ENCODE measurements at places on chromosomes 11 and 22.

DNA sequence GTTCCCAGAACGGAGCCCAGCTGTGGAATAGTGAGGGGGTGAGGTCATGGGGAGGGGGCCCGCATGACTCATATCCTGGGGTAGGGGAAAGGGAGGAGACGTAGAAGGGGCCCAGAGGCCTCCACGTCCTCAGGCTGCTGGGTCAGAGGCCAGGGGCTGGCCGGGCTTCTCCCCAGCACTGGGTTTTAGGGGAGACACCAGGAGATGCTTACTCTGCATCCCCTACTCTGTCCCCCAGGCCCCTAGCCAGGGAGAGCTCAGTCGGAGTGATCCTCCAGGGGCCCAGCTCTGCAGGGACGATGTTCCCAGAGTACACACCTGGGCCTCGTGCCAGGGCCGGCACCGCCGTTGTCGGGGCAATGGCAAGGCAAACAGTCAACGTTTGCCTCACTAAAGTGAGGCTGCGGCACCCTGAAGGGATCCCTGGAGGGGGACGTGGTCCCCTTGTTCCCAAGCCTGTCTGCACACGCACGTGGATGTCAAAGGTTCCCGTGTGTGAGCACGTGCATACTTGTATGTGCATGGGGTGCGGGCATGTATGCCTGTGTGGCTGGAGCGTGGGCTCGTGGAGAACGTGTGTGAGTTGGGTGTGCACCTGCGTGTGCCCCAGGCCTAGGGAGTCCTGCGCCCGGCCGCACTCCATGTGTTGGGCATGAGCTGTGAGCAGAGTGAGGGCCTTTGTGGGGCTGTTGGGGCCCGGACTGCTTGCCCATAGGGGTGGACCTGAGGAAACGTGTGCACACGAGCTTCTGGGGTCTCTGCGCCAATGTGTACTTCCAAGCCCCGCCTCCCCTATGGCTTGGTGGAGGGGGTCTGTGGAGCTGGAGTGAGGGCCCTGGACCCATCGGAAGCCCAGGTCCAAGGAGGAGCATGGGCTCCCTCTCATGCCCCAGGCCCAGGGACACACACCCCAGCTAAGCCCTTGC is 14.2 kb downstream of the PRR33 start:
- DNase-seq, result no peak

DNA sequence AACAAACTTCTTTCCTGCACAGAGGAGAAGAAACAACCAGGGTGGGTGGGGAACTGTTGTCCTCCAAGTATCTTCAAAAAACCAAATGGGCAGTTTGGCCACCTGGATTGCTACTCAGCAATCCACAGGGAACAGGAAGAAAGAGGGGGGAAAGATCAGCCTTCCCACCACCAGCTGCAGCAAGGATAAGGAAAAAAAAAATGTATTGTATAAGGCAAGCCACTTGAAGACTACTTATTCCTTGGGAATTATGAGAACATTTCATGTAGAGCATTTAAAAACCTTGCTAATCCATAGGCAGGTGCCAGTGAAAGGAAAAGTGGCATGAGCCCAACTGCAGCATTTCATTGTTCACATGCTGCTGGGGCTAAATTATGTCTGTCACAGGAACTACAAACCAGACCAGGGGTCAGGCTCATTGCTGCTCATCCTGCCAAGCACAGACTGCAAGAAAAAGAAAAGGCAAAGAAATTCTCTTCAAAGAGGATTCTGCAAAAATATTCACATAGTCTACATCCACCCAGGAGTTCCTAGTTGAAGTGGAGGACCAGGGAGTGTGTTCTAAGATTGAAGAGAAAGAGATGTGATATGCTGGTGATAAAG is 2.2 kb downstream of the RAB30 start:
- DNase-seq, result no peak

DNA sequence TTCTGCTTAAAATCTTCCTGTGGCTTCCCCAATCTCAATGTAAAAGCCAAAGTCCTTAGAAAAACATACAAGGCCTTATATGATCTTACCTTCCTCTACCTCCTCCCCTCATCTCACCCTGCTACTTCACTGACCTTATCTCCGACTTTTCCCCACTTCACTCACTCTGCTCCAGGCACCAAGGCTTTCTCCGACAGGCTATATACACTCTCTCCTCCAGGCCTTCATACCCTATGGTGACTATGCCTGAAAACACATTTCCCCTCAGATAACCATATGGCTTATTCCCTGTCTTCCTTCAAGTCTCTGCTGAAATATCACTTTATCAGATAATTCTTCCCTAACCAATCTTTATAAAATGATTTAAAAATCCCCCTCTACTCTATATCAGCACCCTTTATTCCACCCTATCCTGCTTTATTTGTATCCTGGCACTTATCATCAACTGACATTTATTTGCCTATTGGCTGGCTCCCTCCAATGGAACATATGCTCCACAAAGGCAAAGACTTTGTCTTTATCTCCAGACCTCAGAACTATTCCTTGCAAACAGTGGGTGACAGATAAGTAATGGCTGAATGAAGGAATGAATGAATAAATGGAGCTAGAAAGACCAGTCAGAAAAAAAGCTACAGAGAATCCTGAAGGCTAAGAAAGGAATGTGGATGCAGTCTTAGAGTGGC is 52.7 kb downstream of the PAK1 start:
- no peak for DNase-seq

DNA sequence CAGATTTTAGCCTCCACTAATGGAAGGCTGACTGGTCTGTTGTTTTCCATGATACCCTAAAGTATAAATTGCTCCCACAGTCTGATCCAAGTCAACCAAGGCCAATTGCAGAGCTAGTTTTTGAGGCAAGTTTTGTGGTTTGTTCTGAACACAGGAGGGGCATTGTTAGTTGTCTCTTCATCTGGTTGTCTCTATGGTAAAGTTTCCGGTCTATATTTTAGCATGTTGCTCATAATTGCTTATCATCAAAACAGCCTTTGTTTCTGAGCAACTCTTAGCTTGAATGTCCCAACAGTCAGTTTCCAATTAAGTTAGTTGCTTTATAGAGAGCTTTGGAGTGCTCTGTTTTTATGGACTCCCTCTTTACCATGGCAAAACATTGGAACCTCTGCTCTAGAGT is 217.6 kb upstream of the CARD18 start:
- DNase-seq, result no peak

- DNase-seq, result no peak
Observed at GRCh38 chr22:16955081-16955480, 52.9 kb downstream of the GAB4 start.

GRCh38 chr22:36386351-36386899 is 1.3 kb downstream of the MYH9 start:
- DNase-seq, result no peak

GRCh38 chr11:125916683-125917347 is 12.5 kb downstream of the DDX25 start:
- no peak for DNase-seq

DNA sequence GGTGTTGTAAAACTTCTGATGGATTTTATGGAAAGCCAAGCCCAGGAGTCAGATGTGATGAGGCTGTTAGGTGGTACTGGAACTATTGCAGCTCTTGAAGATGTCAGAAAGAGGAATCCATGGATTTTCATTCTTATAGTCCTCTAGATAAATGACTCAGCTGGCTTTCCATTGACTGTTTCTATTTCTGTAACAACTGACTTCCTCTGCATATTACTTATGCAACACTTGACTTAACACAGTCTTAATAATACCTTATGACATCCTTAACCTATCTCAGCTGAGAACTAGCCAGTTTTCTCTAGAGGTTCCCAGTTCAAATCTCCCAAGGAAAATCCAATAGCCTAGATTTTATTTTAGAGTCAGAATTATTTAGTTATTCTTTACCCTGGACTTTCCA is 263.8 kb downstream of the LUZP2 start:
- DNase-seq, result no peak

GRCh38 chr22:42830161-42830560 is 26.9 kb downstream of the ARFGAP3 start:
- DNase-seq, result no peak

- peak; percentile 18 for DNase-seq
Observed at GRCh38 chr11:66559142-66559865, 9.1 kb downstream of the CTSF start.

DNA sequence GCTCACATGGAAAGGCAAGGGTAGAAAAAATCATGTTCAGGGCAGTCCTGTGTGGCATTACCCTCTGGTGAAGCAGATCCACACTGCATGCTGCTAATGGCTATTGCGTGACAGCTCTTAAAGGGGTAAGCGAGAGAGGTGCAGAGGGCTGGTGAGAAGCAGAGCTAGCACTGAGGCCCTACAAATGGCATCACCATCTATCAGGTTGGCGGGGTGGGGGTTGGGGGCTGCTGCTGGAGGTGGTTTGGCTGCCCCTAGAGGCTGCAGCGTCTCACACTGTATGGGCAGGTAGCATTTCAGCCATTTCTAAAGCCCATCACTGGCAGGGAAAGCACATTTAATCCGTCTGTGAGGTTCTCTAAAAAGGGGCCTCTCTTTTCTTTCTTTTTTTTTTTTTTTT is 16.9 kb upstream of the TMA7B start:
- DNase-seq, result no peak

DNA sequence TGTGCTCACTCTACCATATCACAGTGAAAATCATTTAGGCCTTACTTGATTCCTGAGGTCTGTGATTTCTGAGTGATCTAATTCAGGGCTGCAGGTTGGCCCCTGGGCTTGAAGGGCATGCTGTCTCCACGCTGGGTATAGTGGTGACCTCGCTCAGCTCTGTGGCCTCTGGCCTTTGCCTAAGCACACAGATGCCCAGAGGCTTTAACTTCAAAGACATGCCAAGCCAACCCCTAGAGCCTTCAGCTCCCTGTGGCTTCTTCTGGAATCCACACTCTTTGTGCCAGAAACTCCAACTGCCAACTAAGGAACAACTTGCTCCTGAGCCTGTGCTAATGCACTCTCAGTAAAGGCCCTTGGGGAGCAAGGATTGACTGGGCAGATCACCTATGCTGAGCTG is 232.6 kb upstream of the MPPED2 start:
- no peak for DNase-seq

DNA sequence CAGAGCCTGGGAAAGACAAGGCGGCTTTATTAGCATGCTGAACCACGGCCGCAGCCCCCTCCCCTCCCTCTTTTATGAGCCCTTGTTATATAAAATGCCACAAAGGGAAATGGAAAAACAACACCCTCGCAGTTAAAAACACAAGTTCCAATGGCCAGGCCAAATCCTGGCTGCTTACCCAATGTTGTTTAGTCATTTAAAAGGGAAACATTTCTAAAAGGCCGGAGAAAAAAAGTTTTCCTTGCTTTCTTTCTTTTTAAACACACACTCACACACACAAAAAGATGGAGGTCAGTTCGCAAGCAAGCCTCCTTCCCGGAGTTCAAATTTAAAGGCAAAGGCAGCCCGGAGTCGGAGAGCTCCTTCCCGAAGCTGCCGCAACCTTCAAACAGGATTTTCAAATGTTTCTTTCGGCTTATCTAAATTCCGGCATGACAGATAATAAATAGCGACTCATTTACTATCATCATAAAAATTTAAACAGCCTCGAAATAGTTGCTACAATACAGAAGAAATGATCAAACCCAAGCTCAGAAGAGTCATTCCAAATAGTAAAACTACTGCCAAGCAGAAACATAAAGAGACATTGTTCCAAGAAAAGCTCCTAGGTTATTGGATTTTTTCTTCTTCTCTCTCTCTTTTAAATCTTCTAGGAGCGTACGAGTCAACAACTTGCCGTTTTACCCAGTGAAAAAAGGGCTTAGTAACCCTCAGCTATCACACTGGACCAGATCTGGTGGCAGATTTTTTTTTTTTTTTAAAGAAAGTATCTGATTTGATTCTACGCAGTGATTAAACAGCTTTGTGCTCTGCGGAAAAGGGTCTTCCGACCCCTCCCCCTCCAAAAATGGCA is 3.5 kb downstream of the PHF21B start:
- DNase-seq, result no peak

All from stimulated activated CD4-positive, alpha-beta T cell treated with anti-CD3 and anti-CD28 coated beads, TNF-alpha, amount 100 ng/mL, for 4 hours (primary cell).